Pulmonary artery endothelial cell (primary cell): ENCODE measurements at places on chromosomes 3 and 15. TPM values are rescaled to one million over a fixed set of nuclear protein-coding genes. Genes with fewer than 3 reads are reported as not detected.

DNA sequence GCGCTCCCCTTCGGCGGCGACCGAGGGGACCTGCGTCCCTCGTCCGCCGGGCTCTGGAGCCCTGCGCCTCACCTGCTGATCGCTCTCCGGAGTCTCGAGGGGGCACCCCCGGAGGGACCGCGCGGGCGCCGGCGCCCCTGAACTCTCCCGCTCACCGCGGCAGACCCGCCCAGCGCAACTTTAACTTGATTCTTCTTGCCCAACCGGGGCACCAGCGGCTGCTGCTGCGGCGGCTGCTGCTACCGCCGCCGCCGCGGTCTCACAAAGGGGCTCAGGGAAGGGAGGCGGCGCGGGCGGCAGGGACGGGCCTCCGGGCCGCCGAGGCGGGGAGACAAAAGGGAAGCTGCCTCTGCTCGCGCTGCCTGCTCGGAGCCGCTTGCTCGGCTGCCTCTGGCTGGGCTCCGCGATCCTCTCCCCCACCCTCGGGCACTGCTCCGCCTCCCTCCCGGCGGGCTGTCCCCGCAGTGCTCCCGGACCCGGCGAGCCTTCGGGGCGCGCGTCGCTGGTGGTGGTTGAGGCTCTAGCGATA is at the start of gene PPM1L:
Gene PPM1L, plus strand, starts transcription at position 456 of the 529 bp plus-strand sequence.
- no peak for DNase-seq

- DNase-seq: no peak
These were observed 252.0 kb upstream of the VEPH1 start for GRCh38 chr3:157755233-157755632.

DNA sequence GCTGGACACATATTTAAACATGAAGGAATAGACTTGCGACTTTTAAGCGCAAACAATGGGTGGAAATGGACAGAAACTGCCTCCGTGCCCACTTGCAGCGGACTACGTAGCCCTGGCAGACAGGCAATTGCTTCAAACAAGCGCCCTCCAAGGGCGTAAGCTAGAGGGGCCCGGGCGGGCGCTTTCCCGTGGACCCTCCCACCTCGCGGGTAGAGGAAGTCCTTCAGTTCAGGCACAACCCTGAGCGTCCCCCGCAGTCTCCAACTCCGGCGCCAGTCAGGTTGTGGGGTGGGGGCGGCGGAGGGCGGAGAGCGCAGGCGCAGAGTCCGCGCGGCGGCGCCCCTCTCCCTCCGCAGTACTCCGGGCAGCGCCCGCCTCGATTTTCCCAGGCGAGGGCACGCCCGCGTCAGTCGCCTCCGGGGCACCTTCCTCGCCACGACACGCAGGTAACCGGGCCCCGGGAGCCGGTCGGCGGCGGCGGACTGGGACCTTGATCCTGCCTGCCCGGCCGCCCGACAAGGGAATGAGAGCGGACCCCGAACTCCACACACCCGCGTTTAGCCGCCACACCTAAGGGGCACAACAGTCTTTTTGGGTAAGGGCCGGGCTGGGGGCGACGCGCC is at the start of gene SLC35G2:
Gene SLC35G2, plus strand, starts transcription at position 358 of the 623 bp plus-strand sequence. CDS start 35,335 bp downstream, outside the sequence.
- DNase-seq: no peak

- no peak for DNase-seq
These were observed 8.9 kb downstream of the CFAP20DC start for GRCh38 chr3:59040902-59041301.

SGO1 gene
- 5.4 and 8.8 TPM in 2 replicates for total RNA-seq

FRMD4B gene
- total RNA-seq: 96.7 and 103 TPM in 2 replicates

DNA sequence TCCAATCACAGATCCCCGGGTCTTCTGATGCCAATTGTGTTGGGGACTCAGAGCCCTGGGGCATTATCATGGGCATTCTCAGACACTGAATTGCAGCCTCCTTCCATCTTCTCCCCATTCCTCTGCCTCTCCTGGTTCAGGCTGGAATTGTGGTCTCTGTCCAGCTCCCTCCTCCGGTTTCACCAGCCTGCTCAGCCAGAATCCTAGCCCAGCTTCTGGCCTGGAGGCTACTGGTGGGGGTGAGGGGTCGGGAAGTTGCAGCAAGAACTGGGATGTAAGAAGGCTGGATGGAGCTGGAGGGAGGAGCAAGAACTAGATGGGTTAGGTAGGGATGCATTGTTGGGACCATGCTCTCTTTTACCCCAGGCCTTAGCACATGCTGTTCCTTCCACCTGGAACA is 53.5 kb downstream of the TLE3 start:
- DNase-seq: no peak

- no peak for DNase-seq
These were observed 14.5 kb downstream of the PTPRG start for GRCh38 chr3:61575893-61576292.

SLC41A3 gene
- total RNA-seq: 55.3 and 58.8 TPM in 2 replicates

- no peak for DNase-seq
These were observed 135.8 kb downstream of the NSMCE3 start for GRCh38 chr15:29133791-29134190.

DNA sequence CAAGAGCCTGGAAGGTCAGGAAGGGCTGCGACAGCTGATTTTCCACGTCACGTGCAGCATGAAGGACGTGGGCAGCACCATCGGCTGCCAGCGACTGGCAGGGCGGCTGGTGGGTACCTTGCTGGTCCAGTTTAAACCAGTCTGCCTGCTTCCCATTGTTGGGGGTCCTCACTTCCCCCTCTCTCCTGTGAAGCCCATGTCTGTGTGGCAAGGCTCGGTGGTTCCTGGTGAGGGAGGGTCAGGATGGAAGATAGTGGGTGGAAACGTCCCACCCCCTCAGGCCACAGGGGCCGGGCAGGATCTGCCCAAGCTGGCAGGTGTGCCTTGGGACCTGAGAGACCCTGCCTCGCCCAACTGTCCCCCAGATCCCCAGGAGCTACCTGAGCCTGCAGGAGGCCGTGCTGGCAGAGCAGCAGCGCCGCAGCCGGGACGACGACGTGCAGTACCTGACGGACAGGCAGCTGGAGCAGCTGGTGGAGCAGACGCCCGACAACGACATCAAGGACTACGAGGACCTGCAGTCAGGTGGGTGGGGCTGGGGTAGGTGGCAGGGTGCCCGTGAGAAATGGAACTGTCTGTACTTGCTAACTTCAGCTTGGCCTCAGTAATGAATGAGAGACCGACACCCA is 108.2 kb downstream of the LRRK1 start:
- DNase-seq: no peak

- DNase-seq: no peak
These were observed 2.6 kb upstream of the PIGZ start for GRCh38 chr3:196971094-196971698.

CD96 gene
- not detected in 2 replicates for total RNA-seq

NKTR gene
- total RNA-seq: 42.3 and 57.4 TPM in 2 replicates

GRCh38 chr15:52294881-52295420 is 653 bp downstream of the MYO5C start:
- no peak for DNase-seq

DNA sequence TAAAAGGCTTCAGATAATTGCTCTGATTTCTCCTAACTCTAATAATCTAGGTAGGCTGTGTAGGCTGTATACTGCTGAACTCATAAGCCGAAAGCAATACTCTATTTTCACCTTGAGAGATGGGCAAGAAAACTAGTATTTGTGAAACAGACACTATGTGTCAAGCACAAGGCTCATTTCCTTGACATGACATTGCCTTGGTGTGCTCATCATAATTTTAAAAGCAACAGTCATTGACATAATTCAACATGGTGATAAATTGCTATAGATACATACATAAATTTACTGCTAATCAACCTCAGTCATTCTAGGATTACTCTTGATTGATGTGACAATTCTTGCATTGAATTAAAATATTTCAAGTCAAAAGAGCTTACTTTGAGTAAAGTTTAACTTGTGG is 304.7 kb downstream of the CNTN3 start:
- no peak for DNase-seq

CCK gene
- not detected in 2 replicates for total RNA-seq

DNA sequence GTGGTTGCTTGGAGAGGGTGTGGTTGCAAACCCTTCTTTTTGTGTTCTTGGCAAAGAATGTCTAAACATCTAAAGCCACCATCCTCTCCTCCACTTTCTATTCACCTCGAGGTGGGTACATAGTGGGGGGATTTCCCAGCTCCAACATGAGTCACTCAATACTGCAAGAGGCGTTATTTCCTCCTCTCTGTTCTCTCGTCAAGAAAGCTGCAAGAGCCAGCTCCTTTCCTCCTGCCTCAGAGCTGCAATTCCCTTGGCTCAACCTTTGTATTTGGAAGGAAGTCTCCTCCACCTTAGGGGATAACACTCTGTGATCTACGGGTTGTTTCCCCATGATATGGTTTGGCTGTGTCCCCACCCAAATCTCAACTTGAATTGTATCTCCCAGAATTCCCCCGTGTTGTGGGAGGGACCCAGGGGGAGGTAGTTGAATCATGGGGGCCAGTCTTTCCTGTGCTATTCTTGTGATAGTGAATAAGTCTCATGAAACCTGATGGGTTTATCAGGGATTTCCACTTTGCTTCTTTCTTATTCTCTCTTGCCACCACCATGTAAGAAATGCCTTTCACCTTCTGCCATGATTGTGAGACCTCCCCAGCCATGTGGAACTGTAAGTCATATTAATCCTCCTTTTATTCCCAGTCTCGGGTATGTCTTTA is 138.4 kb downstream of the PLCL2 start:
- DNase-seq: no peak

ANKRD63 gene
- 0.20 TPM in 1 of 2 replicates, not detected in the other for total RNA-seq

DNA sequence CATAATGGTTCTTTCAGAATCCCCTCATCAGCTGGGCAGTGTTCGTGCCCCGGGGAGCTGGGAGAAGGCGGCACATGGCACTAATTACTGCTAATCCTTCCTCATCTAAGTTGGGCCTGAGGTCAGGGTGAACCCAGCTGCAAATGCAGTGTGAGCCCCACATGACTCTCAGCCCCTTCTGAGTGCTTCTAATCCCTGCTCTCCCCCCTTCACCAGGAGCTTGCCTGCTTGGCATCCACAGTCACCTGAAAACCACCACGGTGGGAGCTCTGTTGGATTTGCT is 455 bp upstream of the TRPM1 start:
- no peak for DNase-seq

DNA sequence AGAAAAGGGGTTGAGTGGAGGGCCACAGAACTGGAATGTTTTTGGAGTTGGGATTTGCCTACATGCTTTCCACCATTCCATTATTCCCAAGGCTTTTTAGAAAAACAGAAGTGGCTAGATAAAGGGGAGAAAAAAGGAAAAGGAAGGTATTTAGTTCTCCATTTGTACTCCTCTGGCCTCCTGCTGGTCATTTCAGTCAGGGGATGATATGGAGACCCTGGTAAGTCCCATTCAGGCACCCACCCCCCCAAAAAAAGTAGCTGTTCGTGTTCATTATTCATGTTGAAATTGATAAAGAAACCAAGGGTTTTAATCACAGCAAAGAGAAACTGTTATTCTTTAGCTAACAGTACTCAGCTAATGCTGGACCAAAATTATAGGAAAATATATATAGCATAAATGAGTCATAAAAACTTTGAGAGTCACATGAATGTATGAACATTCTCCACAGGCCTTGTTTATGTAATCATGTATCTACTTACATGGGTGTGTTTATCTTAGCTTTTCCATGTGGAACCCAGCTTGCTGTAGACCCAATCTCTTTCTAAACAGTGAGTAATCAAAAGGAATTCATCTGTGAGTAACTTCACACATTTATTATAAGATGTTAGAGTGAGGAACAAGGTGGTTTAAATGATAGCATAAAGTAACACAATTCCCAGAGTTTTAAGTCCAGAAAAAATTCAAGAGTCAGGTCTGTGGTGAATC is 167.2 kb downstream of the KCNMB2 start:
- DNase-seq: no peak

DNA sequence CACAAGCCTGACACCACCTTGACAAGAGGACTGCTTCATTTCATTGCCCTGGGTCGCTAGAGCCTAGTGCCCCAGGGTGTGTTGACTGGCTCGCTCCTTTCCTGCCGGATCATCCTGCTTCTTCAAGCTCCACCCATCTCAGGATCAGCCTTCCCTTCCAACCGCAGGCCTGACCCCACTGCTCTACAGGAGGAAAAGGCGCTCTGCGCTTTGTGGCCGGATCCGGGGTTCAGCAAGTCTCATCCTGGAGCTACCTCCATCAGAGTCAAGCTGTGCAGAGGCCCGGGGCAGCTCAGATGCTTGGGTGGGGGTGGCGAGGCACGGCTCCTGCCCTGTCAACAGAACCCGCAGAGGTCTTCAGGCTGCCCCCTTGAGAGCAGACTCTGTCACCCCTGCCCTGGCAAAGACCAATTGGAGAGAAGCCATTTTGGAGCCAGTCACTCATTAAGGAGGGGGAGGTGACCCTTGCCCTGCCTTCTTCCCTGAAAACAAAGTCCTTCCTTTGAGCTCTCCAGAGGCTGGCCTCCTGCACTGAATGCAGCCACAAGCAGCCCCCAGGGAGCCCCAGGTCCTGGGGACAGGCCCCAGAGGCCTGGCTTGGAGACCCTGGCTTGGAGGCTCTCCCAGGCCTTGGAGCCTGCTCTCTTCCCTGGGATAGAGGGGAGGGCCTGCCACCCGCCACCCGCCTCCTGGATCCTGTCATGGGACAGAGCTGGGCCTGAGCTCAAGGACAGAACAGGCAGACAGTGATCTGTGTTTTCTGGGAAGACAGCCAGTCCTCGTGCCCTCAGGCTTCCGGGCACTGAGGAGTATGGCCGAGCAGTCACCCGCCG is 80.3 kb downstream of the CPN2 start:
- DNase-seq: peak; percentile 62

- no peak for DNase-seq
These were observed 40.7 kb downstream of the SNRK start for GRCh38 chr3:43326891-43327581.

APBA2 gene
- total RNA-seq: 42.1 and 44.5 TPM in 2 replicates

DNA sequence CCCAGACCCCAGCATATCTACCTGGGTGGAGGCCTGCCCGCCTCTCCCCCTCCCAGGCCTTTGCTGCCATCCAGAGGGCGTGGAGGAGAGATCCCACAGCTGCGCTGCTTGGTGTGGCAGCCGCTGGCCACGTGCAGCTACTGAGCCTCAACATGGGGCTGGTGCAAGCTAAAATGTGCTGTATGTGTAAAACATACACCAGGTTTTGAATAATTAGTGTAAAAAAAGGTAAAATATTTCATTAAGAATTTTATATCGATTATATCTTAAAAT is 95.8 kb downstream of the SEC22A start:
- no peak for DNase-seq

DNA sequence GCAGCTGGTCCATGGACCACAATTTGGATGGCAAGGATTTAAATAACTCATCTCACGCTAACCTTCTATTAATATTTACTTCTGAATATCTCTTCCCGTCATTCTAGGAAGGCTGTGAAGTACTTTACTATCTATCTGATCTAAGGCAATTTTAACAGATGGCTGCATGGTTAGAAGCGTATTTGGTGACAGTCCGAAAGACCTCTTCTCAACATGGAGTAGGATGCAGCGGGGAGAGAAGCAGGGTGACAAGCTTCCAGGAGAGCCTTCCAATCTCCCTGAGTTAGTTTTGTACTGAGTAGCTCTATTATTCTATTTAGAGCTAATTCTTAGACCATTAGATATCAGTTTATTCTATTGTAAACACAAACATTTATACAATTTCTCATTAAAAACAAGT is 309.4 kb downstream of the PLCL2 start:
- no peak for DNase-seq

GRCh38 chr3:157327018-157327417 is 109.6 kb upstream of the PTX3 start:
- no peak for DNase-seq

DNA sequence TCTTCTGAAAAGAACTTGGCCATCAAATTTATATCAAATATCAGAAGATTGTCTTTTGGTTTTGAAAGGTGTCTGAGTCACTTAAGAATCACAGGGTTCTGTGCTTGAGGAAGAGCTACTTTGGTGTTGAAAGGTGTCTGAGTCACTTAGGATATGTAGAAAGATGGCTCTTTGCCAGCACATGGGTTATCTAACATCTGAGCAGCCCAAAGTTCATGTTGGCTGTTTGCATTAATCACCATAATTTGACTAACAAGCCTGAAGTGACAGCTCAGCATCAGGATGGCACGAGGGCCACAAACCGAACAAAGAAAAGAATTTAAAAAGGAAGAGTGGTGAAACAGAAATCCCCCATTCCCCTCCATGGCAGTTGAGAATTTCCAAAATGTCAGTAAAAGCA is 190.5 kb upstream of the CMC1 start:
- DNase-seq: no peak
